ENCODE measurements at places on chromosomes 16 and 17. TPM values are rescaled to one million over a fixed set of nuclear protein-coding genes. Genes with fewer than 3 reads are reported as not detected.

KCNAB3 gene
- total RNA-seq = 0.45 TPM

- DNase-seq = no peak
Observed at GRCh38 chr16:27929818-27930217, 133.7 kb downstream of the GSG1L start.

DNA sequence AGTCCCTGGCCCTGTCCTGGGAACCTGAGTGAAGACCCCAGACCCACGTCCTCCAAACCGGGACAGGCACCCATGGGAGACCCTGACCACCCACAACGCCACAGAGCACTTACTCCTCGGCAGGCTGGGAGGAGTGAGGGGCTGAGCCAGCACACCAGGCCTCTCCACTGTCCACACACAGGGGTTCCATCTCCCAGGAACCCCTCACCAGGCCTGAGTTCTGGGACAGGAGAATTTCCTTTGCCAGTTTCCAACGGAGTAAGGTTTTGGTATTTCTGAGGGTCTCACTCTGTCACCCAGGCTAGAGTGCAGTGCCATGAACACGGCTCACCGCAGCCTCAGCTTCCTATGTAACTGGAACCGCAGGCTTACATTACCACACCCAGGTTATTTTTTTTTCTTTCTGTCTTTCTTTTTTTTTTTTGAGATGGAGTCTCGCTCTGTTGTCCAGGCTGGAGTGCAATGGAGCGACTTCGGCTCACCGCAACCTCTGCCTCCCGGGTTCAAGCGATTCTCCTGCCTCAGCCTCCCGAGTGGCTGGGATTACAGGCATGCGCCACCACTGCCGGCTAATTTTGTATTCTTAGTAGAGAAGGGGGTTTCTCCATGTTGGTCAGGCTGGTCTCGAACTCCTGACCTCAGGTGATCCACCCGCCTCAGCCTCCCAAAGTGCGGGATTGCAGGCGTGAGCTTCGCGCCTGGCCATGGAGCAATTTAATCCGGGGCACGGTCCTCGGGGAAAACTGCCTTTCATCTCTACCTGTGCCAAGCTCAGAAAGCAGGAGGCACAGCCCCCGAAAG is 1.6 kb downstream of the PGAP6 start:
- DNase-seq = no peak

SLC22A31 gene
- total RNA-seq = not detected

DNA sequence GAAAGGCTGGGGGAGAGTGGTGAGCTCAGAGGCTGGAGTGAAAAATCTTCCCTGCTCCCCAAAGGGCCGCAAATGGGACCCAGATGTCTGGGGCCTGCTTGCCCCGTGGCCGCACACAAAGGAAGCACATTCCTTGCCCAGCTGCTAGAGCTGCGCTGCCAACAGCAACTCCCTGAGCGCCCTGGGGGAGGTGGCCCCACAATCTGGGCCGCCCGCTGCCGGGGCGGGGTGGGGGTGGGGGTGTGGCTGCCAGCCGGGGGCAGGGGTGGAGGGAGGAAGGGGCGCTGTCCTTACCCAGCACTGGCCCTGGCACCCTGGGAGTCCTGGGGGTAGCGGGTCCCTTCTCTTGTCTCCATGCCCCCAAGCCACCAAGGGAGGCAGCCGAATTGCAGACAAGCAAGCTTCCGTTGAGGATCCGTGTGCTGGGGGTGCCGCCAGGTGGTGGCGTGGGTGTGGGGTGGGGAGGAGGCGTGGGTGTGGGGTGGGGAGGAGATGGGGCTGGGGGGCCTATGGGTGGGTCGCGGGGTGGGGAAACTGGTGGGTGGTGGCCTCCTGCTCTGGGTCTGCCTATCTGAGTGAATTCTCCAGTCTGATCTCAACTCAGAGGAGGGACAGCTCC is 48.4 kb upstream of the PABPN1L start:
- DNase-seq = no peak

PRR29 gene
- 0.08 TPM for total RNA-seq

CFAP20 gene
- 103 TPM for total RNA-seq

- DNase-seq = no peak
Observed at GRCh38 chr17:65537343-65537844, 24.1 kb downstream of the AXIN2 start.

- no peak for DNase-seq
Observed at GRCh38 chr16:8858994-8859912, 9.6 kb downstream of the CARHSP1 start.

TMEM219 gene
- total RNA-seq = 86.2 TPM

- no peak for DNase-seq
Observed at GRCh38 chr16:88784856-88785105, 239 bp downstream of the PIEZO1 start.

DNA sequence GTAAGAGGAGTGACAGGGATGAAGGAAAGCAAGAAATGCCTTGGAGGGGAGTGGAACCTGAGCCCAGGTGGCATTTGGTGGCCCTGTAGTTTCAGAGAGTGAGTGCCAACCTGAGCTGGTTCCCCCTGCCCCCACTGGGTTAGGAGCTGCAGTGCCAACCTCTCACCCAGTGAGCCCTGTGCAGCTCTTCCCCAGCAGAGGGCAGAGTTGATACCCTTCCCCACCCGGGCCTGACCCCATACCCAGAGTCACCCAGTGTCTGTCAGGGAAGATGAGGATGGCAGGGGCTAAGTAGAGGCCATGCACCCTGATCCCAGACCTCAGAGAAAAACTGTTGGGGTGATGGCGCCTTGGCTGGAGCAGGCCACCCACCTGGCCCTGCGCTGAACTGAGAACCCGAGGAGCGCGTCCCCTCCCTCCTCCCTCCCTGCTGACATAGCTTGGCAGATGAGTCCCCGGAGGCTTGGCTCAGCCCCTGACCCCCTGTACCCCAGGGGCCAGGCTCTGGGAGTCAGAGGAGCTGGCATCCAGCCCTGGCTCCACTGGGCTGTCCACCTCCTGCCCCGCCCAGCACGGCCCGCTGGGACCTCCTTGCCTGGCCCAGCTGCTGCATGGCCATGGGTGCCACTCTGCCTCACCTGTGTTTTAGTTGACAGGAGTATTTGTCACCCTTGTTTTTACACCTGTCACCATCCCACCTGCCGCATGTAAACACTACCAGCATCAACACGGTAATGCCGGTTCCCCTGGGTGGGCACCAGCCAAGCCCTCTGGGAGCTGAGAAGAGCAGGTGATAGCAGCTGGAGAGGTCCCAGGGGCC is 113.9 kb downstream of the AMFR start:
- DNase-seq = no peak

DNA sequence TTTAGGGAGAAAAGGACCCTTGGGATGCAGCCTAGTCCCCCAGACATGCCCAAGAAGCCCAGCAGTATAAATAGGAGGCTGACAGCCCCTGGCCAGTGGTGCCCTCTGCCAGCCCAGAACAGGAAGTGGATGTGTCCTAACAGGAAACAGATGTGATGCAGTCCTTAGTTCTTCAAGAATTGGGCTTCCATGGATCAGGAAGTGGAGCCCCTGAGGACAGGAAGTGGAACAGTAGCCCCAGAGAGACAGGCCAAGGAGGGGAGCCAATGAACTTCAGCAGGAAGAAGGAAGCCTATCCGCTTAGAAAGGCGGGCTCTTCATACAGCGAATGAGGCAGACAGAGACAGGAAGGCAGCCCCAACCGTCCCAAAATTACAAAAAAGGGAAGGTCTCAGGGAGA is 7.2 kb downstream of the CTF1 start:
- no peak for DNase-seq

ANKRD11 gene
- total RNA-seq = 48.0 TPM

DNA sequence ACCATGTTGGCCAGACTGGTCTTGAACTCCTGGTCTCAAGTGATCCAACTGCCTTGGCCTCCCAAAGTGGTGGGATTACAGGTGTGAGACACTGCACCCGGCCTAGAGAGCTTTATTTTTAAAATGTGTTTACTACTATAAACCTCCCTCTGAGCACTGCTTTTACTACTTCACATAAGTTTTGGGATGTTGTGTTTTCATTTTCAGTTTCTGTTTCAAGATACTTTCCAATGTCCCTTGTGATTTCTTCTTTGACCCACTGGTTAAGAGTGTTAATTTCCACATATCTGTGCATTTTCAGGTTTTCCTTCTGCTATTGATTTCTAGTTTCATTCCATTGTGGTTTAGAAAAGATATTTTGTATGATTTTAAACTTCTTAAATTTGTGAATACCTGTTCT is 74.4 kb downstream of the NETO2 start:
- no peak for DNase-seq

DNA sequence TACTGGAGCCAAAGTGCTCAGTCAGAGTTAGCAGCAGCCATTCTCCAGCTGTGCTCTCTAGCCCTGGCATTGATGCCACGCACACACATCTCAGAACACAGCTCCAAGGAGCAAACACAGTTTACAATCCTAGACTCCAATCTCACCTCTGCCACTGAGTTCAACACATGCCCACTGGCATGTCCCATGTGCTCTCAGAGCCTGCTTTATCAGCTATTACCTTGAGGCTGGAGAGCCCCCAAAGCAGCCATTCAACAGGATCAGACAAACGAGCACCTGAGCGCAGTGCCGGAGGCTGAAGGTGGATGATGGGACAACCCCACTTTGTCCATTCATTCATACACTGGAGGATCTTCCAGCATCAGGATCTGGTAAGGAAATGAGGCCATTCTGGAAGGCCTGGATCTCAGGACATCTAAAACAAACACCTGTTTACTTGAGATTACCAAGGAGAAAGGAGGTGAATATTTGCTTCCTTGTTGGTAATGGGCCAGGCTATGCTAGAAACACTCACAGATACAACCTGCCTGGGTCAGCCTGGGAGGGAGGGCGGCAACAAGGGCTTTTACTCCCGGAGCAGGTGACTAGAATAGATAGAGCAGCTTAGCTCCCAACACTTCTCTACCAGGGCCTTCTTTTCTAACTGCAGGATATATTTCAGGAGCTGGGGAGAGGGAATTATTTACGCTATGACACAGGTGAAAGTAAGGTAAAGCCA is 25.4 kb downstream of the RANBP10 start:
- no peak for DNase-seq

DNA sequence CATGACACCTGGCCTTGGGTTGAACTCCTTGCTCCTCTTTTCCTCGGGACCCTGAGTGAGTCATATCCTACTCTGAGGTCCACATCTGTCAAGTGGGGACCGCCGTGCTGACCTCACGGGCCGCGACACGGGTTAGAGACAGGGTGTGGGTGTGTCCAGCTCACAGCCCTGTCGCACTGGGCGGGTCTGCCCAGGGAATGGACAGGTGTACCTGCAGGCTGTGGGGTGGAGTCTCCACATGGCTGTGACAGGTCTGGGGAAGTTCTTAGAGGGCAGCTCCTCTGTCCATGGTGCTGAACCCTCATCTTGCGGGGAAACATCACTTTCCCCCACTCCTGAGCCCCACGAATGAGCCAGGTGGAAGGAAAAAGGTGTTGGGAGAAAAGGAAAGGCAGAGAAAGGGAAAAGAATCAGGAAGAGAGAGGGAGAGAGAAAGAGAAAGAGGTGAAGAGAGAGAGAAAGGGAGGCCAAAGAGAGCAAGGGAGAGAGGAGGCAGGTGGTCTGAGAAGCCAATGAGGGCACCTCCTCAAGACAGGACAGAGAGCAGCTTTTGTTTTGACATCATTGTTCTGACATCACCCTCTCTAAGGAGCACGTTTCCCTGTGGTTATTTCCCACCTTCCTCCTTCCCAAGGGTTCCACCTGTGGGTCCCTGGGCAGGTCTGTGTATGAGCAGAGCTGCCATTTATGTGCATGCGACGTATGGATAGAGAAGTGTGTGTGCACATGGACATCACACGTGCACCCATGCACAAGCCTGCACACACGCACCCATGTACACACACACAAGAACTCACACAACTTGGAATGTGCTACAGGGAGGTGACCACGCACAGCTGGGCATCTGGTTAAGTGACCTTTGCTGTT is 32.6 kb upstream of the CBFA2T3 start:
- DNase-seq = no peak

DNA sequence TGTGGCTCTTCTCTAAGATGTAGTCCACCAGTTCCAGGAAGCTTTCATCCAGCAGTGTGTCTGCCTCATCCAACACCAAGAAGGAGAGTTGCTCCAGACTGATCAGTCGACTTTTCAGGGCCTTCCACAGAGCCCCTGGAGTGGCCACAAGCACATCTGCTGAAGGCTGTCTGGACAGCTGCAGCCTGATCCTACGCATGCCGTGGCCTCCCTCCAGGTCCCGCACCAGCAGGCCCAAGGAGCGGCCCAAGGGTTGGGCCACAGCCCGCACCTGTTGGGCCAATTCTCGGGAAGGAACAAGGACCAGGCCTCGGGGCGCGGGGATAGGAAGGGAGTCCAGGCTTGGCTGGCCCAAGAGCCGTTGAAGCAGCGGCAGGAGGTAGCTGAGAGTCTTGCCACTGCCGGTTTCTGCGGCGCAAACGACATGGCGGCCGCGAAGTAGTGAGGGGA is 729 bp downstream of the DDX28 start:
- no peak for DNase-seq

TMEM114 gene
- not detected for total RNA-seq

DNA sequence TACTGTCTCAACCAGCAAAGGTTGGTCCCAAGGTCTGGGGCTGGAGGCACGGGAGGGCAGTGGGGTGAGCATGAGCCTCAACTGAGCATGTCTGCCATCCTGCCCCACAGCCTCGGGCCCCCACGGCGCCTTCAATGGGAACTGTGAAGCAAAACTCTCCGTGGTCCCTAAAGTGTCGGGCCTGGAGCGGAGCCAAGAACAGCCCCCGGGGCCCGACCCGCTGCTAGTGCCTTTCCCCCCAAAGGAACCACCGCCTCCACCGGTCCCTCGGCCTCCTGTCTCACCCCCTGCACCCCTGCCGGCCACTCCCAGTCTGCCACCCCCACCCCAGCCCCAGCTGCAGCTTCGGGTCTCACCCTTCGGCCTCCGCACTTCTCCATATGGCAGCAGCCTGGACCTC is 4.2 kb downstream of the FBRS start:
- no peak for DNase-seq

DNA sequence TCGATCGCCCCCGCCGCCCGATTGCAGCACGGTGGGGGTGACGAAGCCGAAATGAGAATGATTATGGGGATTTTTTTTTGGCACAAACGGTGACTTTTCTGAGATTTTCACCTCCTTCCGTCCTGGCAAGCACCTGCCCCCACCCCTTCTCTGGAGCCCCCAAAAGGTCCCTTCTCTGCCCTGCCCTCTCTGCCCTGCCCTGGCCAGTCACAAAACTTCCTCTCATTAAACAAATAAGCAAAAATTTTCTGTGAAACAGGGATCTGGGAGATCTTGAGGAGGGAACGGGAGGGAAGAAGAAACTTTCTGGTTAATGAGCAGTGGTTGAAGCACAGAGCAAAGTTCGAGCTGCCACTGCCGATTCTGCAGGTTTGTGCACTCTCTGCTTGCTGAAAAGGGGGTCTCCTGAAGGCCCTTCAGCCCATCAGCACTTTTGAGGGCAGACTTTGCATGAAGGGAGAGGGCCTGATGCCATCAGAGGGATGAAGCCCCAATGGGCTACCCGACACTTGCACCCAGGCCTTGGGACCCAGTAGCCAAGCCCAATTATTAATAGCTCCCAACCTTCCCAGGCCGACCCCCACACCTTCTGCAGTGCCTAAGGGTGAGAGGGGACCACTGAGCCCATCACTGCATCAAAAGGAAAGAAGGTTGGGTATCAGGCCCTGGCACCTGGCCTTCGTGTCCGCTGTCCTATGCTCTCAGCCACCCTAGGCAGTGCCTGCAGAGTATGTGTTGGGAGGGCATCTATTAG is 1.0 kb upstream of the HOXB8 start:
- no peak for DNase-seq
